ENCODE measurements at places on chromosomes 6 and 20.

DNA sequence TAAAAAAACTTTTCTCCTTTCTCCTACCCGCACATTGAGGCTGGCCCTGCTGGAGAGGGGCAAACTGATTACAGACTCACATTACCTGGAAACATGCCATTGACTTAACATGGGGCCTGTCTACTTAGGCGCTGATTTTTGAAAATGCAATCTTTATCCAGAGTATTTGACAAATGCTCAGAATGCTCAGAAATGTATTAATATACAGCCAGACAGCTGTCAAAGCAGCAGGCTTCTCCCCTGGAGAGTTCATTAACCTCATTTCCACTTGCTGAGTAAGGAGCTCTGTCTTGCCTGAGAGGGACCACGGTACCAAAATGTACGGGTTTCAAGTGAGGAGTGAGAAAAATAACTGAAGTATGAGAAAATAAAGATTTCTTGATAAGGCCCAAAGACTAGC, 95.7 kb downstream of the PAX1 start:
- DNase-seq, result no peak

GRCh38 chr6:82906489-82906888, 159.2 kb downstream of the UBE3D start:
- no peak for DNase-seq

GRCh38 chr20:10861090-10861489, 187.3 kb upstream of the JAG1 start:
- no peak for DNase-seq

DNA sequence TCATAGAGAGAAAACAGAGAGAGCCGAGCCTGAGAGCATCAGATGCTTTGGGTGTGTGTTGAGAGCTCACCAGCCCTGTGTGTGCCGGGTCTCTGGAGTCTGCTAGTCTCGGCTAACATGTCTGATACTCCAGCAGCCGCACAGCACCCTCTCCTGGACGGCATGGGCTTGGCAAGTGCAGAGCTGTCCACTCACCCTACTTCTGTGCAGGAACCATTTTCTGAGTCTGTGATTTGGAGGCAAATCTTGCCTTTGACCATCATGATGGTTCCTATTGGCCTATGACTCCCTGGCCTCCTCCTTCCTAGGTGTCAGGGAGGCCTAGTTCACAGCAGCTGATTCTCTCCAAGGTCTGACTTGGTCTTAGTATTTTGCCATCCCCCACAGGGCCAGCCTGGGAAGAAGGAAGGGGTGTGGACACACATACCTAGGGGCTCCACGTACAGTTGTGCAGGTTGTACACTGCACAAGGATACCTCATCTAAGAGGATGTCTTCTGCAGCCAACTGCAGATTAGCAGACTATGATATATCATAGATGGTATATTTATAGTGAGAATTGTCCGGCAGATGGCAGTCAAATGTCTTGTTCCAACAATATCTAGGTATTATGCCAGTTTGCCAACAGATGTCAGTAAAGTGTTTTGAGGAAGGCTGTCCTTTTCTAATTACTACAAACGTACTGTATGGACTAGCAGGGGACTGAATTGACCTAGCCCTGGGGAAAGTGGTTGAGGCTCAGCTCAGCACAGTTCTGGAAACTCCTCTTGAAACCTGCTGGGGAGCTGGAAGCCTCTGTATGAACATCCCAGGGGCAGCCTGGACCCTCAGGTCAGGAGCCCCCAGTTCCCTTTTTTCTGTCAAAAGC, 13.0 kb downstream of the FGD2 start:
- peak; percentile 72 for DNase-seq

- no peak for DNase-seq
Observed at GRCh38 chr6:33021917-33022316, 12.5 kb upstream of the HLA-DOA start.

DNA sequence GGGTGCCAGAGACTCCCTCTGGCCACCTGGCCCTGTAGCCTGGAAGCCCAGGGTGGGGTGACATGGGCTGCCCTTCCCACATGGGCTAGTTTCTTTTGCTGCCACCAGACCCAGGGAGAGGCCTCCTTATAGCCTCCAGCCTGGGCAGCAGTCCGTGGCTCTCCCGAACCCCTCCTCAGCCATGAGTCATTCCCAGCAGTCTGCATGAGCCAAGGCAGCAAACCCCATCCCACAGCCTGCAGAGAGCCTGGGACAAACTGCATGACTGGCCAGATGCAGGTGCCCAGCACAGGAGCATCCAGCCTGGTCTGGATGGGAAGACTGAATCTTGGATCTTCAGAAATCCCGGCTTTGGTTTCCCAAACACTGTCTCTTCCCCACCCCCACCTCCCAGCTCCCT, 75.7 kb downstream of the MRPL14 start:
- DNase-seq, result no peak

- no peak for DNase-seq
Observed at GRCh38 chr20:57908704-57909630, 199.2 kb upstream of the PMEPA1 start.

- DNase-seq, result peak; percentile 80
Observed at GRCh38 chr20:5504061-5504739, 187.4 kb upstream of the PROKR2 start.

GRCh38 chr6:43742931-43743632, 26.9 kb upstream of the VEGFA start:
- no peak for DNase-seq

DNA sequence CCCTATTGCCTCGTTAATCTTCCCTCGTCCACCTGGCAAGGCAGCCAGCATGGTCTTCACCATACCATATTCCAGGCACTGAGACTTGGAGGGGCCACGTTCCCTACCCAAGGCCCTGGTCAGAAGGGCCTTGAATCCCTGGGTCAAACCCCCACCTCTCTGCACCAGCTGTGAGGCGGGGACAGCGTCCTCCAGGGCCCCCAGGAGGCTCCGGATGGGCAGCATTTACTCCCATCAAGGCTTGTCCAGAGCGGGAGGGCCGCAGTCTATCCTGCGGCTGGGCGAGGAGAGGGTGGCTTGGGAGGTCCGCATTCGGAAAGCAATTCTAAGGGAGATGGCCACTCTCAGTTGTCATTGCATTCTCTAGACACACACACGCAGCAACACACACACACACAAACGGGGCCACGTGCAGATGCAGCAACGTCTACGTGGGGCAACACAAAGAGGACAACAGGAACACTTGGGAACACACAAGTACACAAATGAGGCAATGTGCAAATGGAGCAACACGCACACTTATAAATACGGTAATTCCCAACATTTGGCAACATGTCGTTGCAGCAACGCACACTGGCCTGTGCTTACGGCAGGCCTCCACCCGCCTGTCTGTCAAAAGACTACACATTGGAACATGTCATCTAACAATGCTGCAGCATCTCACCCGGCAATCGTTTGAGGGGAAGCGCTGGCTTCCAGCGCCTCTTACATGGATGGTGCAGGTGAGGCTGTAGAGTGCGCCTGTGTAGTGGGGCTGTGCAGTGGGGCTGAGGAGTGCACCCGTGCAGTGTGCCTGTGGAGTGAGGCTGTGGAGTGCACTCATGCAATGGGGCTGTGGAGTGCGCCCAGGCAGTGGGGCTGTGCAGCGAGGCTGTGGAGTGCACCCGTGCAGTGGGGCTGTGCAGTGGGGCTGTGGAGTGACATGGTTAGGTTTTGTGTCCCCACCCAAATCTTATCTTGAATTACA, 12.9 kb upstream of the NTSR1 start:
- DNase-seq, result no peak

- DNase-seq, result no peak
Observed at GRCh38 chr6:72616406-72617015, 5.4 kb upstream of the KCNQ5 start.

- peak; percentile 94 for DNase-seq
Observed at GRCh38 chr6:27795697-27796494, 116.3 kb downstream of the OR2B2 start.

- DNase-seq, result no peak
Observed at GRCh38 chr6:143234734-143235133, 174.0 kb downstream of the AIG1 start.

GRCh38 chr6:133957780-133958242, 4.8 kb downstream of the TBPL1 start:
- no peak for DNase-seq

- no peak for DNase-seq
Observed at GRCh38 chr6:99285881-99286280, 63.6 kb downstream of the FAXC start.

- no peak for DNase-seq
Observed at GRCh38 chr6:50047026-50047425, 2.7 kb downstream of the DEFB112 start.

- DNase-seq, result no peak
Observed at GRCh38 chr6:131368198-131368911, 204.7 kb upstream of the ARG1 start.

- no peak for DNase-seq
Observed at GRCh38 chr6:127058027-127058426, 60.4 kb upstream of the RSPO3 start.

DNA sequence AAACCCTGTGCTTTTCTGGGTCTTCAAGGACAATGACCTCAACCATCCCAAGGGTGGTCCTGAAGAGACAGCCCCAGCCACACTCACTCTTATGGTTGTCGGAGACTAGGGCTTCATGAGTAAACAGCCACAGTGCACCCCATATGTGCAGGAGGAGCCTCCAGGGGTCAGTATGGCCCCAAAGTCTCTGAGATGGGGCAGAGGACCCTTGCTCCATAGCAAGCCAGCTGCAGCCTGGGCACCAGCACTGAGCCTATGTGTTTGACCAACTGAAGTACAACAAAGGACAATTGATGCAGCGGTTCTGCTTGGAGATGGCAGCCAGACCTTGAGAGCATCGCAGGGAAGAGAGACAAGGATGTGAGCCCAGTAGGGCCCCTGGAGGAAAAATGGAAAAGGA, 112.2 kb downstream of the LRFN2 start:
- no peak for DNase-seq

GRCh38 chr6:87806635-87807034, 104.6 kb upstream of the AKIRIN2 start:
- DNase-seq, result no peak

- DNase-seq, result no peak
Observed at GRCh38 chr6:15303920-15304291, 58.0 kb downstream of the JARID2 start.

DNA sequence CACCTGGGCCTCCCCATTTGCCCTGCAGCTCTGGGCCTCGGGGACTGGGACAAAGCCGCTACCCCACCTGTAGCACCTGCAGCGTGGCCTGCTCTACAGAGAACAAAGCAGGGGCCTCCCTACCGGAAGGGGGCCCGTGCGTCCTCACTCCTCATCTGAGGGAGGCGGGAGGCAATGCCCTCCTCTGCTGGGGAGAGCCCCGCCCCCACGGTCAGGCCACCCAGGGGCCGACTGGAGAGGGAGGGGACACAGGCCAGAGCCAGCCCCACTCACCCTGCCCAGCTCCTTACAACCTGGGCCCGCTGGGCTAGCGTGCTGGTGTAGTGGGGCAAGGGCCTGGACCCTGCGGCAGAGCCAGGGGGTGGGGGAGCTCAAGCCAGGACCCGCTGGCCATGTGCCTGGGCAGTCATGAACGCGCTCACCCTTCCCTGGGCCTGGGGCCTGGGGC, 8.0 kb downstream of the LAMA5 start:
- no peak for DNase-seq

DNA sequence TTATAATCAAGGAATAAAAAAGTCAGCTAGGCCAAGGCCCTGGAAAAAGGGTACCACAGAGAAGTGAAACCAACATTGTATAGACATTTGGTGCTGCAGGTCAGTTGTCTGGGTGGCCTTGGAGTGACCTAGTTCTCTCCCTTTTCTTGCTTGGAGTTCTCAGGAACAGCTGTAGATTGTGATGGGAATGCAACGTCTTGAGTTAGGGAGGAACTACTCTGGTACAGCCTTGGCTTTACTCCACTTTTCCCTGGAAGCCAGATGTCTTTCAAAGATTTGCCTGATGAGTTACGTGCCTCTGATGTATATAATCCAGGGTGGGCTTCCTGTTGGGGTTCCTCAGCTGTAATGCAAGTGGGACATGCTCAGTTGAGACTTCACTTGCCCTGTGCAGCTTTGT, 694.7 kb downstream of the HTR1B start:
- no peak for DNase-seq

DNA sequence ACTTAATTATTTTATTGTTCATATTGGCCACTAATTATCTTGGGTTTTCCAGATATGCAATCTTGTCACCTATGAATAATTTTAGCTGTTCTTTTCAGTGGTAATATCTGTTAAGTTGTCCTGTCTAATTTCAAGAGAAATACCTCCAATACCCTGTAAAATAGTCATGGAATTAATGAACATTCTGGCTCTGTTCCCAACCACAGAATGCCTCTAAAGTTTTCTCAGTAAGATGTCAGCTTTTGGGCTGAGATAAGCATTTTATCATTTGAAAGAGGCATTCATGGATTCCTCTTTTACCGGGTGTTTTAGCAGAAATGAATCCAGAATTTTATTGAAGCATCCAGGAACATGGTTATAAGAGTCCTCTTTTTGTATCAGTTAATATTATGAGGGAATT, 109.3 kb downstream of the WDR27 start:
- no peak for DNase-seq

GRCh38 chr6:6580225-6580856, 8.2 kb upstream of the LY86 start:
- DNase-seq, result no peak

DNA sequence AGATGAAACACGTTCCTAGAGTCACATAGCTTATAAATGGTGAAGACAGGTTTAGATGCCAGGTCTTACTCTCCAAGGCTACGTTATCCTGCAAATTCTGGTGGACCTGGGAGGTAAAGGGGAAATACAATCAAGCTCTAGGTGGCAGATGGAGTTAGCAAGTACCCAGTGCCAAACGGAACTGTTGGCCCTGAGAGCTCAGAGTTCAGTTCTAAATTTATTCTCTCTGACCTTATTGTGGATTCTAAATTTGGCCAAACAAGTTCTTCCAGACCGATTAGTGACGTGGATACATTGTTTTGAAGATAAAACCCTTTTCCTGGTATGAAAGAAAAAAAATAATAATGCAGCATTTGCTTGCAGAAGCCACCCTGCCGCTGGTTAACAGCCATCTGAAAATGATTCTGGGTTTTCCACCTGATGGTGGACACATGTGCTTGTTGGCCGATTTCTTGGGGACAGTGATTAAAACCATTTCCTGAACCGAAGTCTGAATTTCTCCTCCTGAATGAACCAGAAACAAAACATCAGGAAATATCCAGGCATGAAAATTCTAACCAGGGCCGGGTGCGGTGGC, 32.5 kb downstream of the RIPOR3 start:
- DNase-seq, result no peak

GRCh38 chr6:125213939-125214338, 60.4 kb downstream of the TPD52L1 start:
- no peak for DNase-seq

GRCh38 chr6:44918671-44919296, 409.3 kb upstream of the RUNX2 start:
- DNase-seq, result no peak

DNA sequence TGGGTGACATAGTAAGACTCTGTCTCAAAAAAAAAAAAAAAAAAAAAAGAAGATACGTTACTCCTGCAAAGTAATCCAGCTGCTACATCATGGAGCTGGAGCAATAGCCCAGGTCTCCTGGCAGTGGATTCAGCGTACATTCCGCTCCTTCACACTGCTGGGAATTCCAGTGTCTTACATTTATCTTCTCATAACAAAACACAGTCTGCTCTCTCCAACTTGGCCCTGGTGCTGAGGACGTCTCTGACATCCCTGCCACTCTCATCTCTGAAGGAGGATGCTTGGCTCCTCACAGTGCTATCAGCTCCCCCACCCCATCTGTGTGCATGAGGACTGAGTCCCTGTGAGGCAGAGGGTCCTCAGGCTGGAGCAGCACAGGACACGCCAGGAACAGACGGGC, 529.8 kb downstream of the CD83 start:
- DNase-seq, result no peak
